ENCODE measurements at places on chromosomes 1 and 21.

DNA sequence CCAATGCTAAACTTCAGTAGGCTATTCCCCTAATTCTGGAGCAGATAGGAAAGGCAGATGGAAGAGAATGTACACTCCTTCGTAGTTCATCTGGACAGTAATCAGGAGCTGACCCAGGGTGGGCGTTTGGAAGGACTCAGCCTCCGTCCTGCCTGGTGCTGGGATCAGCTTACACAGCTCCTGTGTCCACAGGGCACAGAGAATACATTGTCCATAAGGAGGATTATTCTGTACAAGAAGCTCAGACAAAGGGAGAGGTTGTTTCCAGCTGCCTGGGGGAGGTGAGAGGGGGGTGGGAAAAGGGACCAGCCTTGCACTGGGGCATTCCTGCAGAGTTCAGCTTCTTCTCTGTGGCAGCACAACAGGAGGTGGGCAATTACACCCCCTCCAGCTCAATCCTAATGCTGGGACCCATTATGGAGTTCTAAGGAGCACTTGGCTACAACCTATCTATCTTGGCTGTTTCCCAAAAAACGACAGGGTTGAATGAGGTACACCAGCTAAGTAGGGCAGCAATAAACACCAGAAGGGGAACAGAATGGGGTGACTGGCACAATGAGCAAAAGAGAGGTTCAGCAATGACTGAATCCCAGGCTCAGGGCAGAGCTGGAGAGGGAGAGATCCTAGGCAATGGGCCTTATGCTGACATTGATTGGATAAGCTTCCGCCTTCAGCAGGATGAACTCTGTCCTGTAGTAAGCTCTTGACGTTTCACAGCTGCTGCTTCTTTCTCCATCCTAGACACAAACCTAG, 7.4 kb downstream of the MED8 start:
- no peak for DNase-seq

DNA sequence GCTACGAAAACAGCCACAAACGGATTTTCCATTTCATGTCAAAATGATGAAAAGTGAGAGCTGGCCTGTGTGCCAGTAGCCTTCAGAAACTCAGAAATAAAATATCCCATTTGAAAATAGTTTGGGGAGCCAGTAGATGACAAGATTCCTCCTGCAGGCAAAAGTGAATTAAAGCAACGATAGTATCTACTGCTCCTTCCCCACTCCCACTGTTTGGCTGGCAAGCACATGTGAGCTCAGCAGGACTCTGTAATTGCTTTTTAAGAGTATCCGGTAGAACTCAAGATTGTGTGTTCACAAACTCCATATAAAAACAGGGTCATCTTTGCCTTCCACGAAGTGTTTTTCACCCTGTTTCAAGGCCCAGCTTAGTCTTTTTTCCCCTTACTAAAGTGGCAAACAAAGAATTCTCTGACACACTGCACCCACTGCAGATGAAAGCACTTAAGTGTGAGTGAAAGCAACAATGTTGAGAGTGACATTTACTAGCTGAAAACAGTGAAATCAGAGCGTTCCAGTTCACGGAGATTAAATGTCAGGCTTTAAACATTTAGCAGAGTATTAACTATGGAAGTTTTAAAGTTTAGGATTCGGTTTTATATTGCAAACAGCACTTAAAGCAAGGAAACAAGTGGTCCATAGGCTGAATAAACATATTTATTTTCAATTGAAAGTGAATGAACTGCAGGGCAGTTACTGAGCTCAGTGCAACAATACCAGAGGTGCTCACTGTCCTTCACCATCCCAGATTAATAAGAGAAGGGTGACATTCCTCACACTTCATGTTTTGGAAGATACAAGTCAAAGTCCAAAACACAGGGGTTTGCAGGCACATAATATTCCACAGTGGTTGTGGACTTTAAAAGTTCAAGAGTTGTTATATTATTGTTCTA, 70.0 kb downstream of the ALG14 start:
- no peak for DNase-seq

- DNase-seq: no peak
These were observed 479.9 kb upstream of the ZP4 start for GRCh38 chr1:238370599-238370998.

DNA sequence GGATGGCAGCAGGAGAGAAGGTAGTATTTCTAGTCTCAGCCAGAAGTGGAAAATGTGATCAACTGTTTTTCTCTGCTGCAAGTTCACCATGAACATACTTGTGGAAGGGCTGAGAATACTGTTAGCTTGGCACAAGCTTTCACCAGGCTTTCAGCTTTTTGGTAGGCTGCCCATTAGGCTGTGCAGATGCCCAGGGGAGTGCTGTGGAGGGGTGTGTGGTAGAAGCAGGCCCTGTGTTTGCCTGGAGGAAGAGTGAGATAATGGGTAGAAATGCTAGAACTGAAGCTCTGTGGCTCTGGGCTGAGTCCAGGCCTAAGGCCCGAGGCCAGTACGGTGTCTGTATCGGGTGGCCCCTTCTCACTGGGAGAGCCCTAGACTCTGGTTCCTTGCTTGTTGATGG, 9.8 kb downstream of the DNAJC6 start:
- no peak for DNase-seq

DNA sequence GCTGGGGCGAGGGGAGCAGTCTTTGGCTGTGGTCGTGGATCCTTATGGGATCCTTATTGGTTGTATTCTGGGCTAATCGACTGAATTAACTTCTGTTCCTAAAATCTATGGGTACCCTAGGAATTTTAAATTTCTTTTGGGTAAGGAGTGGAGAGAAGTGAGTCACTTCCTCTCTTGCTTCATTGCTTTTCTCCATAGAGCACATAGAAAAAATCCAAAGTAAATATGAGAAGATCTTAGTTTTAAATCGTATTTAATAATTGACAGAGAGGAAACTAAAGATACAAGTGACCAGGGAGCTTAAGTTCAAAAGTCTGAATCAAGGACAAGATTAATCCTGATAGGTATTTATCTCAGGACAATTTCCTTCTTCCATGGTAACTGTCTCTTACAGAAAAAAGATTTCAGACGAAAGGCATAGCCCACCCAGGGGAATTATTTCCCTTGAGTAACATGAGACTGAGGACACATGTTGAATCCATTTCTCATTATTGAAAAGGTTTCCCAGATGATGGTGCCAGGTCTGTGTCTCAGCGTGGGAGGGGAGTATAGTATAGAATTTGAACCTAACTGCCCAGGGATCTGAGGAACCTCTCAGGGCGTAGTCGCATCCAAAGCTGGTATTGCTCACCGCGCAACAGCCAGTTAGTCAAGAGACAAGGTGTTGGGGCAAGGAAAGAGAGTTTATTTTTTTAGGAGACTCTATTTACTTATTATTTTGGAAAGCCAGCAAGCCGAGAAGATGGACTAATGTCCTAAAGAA, 28.7 kb upstream of the FASLG start:
- no peak for DNase-seq

DNA sequence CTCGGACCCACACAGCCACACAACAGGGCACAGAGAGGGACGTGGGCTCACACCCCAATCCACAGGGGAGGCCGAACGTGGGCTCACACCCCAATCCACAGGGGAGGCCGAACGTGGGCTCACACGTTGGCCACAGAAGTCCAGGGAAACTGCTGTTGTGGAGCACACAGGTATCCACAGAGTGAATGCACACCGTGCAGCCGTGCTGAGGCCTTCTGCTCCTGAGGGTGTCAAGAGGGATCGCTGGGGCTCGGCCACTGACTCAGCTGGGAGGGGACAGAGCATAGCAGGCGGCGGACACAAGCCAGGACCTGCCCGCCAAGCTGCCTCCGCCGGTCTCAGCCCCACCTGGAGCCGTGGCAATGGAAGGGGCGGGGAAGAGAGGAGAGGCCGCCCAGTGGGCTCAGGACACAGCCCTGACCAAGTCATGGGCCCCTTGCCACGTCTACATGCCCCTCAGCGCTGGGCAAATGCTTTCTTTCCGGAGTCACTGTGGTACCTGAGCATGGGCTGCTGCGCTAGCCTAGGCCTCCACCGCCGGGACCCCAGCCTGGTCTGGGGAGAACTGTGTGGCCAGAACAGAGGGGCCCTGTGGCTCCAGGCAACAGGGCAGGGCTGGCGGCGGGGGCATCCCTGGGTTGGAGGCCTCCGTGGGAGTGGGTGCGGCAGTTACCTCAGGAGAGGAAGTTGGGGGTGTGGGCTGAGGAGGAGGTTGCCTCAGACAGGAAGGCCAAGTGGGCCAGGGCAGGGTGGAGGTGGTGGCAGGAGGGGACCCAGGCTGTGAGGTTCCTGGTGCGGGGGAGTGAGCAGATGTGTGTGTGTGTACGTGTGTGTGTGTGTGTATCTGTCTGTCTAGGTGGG, 1.2 kb downstream of the SYTL1 start:
- peak; percentile 89 for DNase-seq

GRCh38 chr1:10910681-10911489, 101.6 kb upstream of the TARDBP start:
- no peak for DNase-seq

DNA sequence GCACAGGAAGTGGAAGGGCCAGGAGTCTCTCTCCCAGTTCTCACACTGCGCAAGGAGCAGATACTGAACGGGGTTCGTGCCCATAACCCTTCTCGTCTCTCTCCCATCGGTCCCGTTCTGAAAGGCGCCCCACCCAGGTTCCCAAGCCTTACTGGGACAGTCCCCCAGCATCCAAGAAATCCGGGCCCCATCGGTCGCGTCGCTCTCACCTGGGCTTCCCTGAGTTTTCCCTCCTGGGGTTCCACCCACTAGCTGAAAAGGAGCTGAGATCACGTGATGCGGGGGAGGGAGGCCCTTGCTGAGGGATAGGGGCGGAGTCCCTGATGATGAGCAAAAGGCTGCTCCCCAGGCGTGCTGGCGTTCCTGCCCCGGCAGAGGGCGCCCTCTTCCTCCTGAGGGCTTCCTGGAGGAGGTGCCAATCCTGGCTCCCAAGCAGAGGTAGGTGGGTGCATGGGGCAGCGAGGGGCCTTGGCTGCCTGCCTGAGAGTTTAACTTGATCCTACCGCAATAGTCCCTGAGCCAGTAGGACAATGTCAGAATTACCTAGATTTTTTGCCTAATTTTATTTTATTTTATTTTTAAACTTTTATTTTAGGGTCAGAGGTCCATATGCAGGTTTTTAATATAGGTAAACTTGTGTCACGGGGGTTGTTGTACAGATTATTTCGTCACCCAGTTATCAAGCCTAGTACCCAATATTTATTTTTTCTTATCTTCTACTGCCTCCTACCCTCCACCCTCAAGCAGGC, at the start of gene SPOCD1:
SPOCD1 (minus strand) TSS at position 271 of the 749 bp plus-strand sequence. CDS start 689 bp downstream, outside the sequence.
- peak; percentile 76 for DNase-seq

GRCh38 chr1:8745749-8746390, 71.6 kb downstream of the RERE start:
- DNase-seq: no peak

DNA sequence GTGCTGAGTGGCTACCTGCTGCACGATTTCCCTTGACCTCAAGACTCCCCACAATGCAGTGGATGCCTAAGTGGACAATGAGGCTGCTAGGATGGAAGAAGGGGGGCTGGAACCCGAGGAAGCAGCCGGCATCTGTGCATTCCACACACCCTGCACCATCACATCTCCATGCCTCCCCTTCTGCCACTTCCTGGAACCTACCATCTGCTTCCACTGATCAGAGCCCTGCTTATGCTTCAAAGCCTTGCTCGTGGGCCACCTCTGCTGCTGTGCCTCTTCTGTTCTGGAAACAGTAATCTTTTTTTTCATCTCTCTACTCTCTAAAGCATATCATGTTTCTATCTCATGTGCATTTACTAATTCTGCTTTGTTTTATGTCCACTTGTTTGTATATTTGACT, 66.2 kb upstream of the WDR26 start:
- no peak for DNase-seq

DNA sequence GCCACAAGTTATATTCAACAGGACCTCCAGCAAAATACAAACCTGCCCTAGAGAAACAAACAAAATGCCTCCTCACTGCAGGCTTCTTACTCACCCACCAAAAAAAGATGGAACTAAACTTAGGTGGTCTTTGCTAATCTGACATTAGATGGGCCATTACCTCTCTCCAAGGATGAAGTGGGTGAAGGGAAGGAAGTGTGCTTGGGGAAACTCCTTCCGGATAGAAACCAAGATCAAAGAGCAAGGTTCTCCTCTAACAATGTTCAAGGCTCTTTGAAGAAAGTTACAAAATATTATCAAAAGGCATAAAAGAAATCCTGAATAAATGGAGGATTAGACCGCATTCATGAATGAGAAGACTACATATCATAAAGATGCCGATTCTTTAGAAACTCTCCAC, 187.5 kb downstream of the ADSS2 start:
- DNase-seq: no peak

DNA sequence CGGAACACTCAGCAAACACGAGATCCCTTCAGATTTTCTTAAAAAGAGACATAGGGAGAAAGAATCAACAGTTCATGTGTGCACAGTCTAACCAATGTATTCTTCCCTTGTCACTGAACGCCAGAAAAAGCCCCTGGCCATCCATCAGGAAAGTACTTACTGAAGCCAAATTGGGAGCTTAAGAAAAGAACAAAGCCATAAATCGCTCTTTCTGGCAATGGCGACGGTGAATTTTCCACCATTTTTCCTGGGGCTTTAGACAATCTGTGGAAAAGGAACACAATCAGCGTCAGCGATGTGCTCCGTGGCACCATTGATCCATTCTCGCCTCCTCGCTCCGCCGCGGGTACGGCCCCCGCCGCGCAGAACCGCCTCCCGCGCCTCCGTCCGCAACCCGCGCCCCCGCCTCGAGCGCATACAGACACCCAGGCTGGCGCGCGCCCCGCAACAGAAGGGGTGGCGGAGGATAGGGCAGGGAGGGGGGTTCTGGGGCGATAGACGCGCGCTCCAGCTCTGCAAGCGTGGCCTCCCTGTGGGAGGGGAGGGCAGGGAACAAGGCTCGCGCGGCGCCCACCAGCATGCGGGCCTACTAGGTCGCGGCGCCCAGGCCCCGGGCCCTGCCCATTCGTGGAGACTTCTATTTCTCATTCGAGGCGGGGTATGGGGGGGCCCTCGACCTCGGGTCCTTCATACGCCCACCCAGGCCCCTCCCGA, 440 bp downstream of the PIGP start:
- DNase-seq: peak; percentile 80

DNA sequence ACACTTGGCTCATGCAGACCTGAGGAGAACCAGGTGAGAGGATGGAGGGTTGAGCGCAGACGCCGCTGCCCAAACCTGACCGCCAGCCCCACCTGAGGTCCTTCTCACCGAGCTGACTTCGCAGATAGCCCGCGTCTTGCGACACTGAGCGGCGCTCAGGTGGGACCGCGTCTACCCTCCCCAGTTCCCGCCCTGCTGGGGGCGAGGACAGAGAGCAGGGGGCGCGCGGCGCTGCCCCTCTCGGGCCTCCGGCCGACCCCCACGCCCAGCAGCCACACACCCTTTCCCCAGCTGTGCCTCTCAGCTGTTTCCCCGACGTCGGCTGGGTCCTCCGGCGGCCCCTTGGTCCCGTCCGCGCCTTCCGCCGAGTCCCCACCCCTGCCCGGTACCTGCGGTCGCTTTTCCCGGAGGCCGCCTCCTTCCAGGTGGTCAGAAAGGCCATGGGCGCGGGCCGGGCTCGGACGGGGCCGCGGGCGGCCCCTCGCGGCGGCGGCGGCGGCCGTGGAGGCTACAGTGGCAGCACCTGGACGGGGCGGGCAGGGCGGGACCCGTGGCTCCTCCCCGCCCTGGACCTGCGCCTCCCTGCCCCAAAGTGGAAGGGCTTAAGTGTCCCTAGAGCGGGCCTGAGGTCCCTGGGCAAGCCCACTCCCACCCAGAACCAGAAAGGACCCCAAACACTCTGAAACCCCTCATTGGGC, 14.4 kb upstream of the TTC39A start:
- DNase-seq: no peak

Data from T-helper 2 cell (primary cell).